ENCODE measurements at places on chromosomes 16 and 17.

DNA sequence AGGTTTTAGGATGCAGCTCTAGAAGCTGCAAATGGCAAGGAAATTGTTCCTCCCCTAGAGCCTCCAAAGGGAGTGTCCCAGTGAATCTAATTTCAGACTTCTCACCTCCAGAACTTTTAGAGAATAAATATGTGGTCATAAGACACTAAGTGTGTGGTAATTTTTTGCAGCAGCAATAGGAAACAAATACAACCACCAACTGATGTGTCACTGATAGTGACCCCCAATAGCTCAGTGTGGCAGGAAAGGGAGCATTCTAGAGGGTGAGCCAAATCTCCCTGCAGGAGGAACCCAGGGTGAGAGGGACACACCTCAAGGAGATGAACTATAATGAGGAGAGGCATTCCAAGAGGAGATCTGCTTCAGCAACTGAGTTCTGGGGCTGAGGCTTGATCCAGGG lies 4.1 kb downstream of the CCL4L2 start:
- no peak for DNase-seq

- no peak for DNase-seq
Measured at GRCh38 chr17:67281743-67282142, 36.7 kb upstream of the HELZ start.

DNA sequence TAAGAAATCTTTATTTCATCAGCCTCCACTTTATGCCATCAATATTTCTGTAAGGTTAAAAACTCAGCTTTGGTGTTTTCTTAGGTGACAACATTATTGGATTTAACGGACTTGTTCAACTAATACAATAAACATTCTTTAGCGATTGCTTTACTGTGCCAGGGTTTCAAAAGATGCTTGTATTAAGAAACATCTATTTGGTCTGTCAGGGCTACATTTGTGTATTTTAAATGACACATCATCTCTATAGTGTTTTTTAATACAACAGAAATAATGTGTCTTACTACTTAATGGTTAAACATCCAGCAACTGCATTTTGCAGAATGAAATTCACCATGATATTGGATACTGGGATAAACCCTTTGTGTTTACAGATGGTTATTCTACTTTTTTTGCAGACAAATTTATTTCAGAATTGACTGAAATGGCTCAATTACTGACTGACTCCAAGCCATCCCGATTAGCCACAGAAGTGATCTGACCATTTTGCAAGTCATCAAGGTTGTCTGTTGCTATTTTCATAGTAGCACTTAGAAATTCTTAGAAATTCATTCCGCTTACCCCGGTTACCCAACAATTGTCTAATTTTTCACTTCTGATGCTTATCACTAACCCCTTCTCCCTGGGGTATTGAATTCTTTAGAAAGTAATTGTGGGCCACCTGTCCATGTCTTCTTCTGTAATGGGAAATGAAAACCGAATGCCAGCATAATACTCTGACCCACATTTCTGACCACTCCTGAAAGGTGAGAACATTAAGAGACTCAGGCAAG lies 63.7 kb downstream of the HS3ST3A1 start:
- DNase-seq, result no peak

- no peak for DNase-seq
Measured at GRCh38 chr17:63191610-63192009, 225.6 kb downstream of the TANC2 start.

- no peak for DNase-seq
Measured at GRCh38 chr17:4540687-4541327, 14.4 kb downstream of the MYBBP1A start.

- DNase-seq, result no peak
Measured at GRCh38 chr17:60089096-60089806, 10.5 kb upstream of the HEATR6 start.

- DNase-seq, result no peak
Measured at GRCh38 chr17:58005728-58006559, 1.1 kb downstream of the SRSF1 start.

- DNase-seq, result peak; percentile 39
Measured at GRCh38 chr17:7884581-7885366, 3.8 kb upstream of the CHD3 start.

GRCh38 chr17:66764506-66764905 lies 70.4 kb upstream of the CACNG5 start:
- no peak for DNase-seq

DNA sequence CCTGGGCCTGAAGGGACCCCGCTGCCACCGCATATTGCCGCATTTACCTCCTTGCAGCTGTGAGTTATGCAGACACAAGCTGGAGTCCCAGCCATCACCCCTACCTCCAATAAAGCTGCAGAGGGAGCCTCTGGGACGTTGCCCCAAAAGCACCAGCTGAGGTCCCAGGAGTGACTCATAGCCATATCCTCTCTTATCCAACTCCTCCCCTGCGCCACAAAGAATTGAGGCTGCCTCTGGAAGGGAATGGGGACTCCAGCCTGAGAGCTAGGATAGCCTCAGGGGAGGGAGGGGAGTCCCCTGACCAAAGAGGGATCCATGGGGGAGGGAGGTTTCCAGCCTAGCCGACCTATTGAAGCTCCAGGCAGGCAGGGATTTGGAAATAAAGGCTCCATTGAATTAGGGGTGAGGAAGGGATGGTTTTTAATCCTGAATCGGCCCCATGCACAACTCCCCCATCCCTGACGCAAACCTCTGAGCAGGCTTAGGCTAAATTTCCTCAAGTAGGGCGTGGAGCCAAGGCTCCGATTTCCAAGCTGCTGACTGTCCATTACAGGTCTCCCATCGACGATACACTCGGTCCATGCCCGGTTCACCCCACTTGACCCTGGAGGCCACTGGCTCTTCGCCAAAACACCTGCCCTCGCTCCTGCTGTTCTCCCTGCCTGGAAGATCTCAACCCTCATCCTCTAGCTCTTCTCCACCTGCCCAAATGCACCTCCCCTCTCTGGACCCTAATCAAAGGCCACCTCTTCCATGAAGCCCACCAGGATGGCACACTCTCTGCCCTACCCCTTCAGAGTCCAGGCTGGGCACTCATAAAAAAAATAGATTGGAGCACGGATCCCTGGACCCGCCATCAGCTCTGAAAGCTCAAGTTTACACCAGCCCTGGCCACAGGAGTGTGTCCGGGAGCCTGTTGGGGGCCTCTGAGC lies 27.5 kb downstream of the PIMREG start:
- DNase-seq, result no peak

- no peak for DNase-seq
Measured at GRCh38 chr16:51907680-51908079, 639.3 kb downstream of the TOX3 start.

- no peak for DNase-seq
Measured at GRCh38 chr16:83174671-83175070, 547.9 kb downstream of the CDH13 start.

DNA sequence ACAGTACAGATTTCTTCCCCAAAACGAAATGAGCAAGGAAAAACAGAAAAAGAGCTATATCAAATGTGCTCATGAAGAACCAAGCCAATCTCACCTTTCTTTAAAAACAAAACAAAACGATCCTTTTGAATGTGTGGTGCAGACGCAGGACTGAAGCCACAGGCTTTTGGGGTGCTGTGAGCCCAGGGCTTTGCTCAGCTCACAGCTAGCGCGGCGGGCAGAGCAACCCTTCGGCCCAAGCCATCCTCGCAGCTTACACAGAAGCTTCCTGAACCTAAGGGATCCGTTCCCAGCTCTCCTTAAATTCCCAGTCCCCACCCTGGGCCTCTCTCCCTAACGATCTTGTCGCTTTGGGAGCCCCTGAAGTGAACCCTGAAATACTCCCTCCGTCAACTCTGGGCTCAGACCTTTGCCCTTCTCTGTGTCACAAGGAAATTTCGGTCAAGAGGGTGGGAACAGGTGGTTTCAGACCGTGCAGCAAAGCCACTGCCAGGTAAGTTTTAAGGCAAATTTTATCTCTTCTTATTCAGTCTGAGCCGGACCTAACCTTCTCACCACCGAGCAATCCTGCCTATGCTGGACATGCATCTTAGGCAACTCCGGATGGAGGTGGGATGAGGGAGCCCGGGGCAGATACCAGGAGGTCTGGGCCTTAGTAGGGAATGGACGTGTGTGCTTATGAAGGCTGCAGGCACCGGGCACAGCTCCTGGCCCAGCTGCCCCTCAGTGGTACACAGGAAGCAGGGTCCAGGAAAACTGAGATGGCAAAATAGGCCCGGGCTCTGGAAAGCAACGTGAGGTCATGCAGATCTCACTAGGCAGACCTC lies 52.0 kb downstream of the COTL1 start:
- DNase-seq, result no peak

GRCh38 chr17:31497431-31497830 lies 106.0 kb downstream of the RAB11FIP4 start:
- DNase-seq, result no peak

GRCh38 chr17:57453841-57454425 lies 197.6 kb downstream of the MSI2 start:
- DNase-seq, result no peak

All from activated CD4-positive, alpha-beta T cell treated with anti-CD3 and anti-CD28 coated beads, Interleukin-10, Interleukin-2, amounts not matched to agents 100 ng/mL and 50 ng/mL, durations not matched to agents 16 hours and 8 hours (primary cell).